Pancreas (tissue), 10 donors: ENCODE measurements at places on chromosomes 4 and X.

DNA sequence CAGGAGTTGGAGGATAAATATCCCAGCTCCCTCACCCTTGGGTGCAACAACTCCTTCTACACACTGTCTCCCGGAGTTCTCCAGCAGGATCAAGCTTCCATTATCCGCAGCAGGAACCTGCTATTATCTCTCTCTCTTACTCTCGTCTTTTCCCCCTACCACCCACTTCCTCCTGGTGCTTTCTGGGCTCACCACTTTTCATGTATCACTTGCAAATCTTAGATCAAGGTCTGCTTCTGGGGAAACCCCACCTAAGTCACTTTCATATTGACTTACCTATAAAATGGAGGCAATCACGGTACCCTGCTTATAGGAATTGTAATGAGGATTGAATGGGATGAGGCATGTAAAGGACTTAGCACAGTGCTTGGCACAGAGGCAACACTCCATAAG, 589.5 kb downstream of the BCOR start:
- DNase-seq: no peak

GRCh38 chr4:36854554-36854953, 390.0 kb upstream of the NWD2 start:
- DNase-seq: no peak

DNA sequence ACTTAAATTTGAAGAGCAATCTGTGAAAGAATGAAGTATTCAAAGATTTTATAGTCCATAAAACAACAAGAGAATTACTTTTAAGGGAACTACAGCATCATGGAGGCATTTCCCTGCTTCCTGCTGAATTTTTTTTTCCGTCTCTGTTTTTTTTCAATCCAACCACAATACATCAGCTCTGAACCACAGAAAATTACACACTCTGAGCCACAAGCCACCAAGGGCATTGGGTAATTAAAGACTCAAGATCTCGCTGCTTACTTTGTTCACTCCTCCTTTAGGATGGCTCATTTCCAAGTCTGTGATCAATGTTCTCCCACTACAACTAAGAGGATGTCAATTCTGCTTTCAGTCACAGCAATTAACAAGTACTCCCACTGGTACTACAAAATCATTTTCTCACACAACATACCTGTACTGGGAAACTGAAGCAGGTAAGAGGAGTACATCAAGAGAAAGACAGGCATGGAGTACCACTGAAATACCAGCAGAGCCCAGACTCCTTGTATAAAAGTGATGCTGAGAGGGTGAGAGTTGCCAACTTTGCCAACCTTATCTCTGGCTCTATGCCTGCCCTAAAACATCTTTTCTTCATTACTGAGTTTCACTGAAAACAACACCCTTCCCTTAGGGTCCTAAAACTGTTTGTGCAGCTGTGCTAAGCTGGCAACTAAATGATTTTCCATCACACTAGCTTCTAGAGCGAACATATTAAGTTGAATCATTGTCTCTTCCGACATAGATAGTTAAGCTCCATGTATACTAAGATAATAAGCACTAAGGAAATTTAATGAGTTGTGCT, 105.8 kb upstream of the MAGEB18 start:
- no peak for DNase-seq

DNA sequence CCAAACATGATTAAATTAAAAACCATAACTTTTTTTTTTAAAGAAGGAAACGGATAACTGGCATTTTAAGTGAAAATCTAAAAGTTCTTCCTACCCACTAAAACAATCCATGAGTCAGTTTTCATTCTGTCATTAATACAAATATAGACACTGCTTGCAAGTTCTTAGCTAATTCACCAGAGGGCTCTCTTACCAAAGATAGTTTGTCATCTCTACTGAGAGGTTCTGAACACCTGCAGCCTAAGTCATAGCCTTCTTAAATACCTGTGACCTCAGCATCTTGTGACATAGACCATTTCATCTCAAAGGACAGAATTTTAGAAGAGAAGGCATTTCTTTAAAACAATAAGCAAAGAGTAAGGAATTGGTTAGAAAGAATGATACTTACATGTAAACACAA, 65.3 kb upstream of the FAM120C start:
- DNase-seq: no peak

DNA sequence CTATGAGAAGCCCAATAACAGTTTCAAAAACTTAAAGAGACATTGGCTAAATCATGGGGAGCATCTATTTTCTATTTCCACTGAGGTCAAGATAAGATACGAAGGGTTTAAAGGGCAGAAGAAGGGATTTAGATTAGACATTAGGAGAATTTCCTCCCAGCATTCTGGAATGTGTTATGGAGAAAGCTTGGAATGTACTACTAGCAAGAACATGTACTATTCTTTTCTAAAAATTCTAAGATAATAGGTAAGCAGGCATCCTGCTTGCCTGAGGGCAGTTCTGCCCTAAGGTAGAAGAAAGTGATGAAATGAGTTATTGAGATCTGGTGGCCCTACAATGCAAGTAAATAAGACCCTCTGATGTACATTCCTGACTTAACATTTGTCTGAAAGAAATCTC, 279.2 kb downstream of the NR3C2 start:
- no peak for DNase-seq

GRCh38 chr4:577499-578450, 1.7 kb upstream of the TMEM271 start:
- DNase-seq: no peak

DNA sequence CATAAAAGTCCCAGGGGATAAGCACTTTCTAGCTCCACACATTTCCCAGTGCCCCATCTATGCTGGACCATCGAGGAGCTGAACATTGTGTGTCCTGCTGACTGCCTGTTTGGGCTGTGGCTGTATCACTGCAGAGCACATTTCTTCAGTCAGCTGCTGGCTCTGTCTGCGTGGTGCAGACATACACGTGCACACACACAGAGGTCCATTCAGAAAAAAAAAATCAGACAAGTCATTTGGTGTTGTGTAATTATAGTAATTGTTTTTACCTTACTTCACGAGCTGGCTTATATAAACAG, 1.1 kb upstream of the PDLIM3 start:
- DNase-seq: no peak

GRCh38 chr4:71689822-71690221, 94.1 kb downstream of the GC start:
- DNase-seq: no peak

DNA sequence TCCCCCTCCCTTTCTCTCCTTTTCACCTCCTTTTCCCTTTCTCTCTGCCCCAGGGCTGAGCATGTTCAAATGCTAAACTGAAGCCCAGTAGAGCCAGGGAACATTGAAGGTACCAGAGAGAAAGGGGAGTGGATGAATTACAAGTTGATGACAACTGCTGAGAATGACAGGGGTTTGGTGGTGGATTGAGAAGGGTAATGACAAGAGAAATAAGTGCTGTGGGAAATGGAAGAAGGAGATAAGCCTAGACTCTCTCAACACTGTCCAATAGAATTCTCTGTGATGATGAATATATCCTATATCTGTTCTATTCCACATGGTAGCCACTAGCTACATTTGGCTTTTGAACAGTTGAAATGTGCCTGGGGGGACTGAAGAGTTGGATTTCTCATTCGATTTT, 154.5 kb downstream of the TMEM164 start:
- no peak for DNase-seq

GRCh38 chr4:6999172-7000086, 43.7 kb upstream of the TADA2B start:
- no peak for DNase-seq
